ENCODE measurements at places on chromosomes 3 and 15.

DNA sequence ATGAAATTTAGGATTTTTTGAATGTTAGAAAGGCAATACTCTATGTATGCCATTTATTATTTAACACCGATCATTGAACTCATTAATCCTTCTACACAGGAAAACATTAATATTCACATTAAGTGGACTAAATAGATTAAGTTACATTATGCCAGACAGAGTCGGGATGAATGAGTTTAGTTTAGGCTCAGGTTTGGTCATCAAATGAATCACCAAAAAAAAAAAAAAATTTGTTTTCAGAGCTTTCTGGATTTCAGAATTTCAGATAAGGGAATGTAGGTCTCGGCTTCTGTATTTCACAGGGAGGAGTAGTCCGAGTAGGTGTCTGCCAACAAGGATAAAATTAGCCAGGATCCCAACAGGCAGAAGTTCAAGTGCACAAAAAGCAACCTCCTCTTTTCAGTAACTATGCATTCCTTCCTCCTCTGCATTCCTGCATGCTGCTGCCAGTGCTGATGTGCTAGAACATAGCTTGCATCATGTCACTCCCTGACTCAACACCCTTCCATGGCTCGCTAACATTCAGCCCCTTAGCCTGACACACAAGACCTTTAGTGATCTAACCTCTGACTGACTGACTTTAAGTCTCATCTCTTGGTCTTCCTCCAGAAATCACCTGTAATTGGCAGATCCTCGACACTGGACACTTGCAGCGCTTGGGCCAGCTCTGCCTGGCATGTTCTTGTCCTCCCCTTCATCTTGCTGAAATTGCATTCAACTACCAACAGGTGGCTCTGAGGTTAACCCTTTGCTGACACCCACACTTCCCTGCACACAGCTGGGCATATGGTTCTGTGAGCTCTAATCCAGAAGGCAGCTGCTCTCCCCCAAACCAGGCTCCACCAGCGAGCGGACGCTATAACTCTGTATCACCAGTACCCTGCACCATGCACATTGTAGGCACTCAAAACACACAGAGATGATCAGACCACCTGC is 145.4 kb upstream of the PROK2 start:
- DNase-seq, result no peak

DNA sequence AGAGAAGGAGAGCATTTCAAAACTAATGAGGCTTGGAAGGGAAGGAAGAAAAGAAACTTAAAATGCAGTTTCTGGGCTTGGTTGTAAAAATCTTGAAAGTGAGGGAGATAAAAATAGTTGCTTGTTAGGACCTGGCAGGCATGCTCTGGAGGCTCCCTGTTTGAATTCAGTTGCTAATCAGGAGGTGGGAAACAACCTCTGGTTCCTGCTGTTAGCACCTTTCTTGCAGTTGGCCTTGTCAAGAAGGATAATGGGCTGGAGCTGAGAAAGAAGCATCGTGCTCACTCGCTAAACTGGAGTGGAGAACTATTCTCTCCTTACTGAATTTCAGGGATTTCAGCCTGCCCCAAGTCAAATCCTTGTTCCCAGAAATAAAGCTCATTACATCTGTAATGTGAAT is 23.4 kb downstream of the SNAPC5 start:
- DNase-seq, result no peak

- DNase-seq, result no peak
These were observed 38.4 kb downstream of the TLNRD1 start for GRCh38 chr15:81038975-81039607.

DNA sequence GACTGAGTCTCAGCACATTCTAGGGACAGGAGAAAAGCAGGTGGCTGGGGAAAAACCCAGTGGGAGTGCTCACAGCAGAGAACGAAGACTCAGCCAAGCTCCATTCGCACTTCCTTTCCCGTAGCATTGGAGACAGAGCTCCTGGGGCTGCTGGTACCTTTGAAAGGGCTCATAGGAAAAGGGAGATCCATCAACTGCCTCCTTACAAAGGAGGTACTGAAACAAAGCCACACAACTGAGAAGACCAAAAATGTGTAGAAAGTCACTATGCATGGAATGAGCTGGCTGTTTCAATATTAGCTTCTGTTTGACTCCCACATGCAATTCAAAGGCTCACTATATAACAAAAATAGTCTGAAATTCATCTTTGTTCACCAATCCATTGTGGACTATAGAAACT is 16.9 kb downstream of the STIMATE start:
- DNase-seq, result no peak

- DNase-seq, result no peak
These were observed 17.0 kb upstream of the ARID3B start for GRCh38 chr15:74523982-74524381.
